Frontal cortex (tissue), 4 donors: ENCODE measurements at places on chromosomes 4 and X.
A peak's percentile ranks its signal among the peaks of the same experiment; 100 is the strongest.

DNA sequence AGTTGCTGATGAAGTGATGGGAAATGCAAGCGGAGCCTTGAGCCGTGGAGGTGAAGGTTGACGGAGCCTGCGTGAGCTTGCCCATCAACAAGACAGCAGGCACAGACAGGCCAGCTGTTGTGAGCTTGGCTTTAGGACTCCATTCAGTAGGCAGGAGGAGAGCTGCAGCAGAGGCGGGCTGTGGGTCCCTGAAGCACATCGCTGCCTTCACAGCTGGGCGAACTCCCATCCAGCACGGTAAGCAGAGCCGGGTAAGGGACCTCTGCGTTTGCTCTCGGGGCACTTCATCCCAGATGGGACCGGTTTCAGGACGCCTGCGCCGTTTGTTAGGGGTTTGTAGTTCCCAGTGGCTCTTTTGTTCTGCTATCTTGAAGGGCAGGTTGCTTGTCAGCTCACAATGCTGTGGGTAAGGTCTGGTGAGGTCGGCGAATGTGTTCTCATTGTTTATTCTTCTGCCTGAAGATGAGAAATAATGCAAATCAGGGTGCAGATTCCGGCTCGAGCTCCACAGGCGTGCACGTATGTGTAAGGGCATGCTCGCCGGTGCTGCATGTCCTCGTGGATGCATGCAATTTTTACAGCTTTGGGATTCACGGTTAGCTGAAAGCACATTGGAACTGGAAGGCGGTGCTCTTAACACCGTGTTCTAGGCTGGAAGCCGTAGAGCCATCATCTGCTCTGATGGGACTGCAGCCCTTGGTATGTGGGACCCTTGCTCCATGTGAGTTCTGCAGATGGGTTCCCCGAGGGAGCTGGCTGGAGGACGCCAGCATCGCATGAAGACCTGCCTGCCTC, 54.6 kb upstream of the CLDN34 start:
- DNase-seq = no peak

DNA sequence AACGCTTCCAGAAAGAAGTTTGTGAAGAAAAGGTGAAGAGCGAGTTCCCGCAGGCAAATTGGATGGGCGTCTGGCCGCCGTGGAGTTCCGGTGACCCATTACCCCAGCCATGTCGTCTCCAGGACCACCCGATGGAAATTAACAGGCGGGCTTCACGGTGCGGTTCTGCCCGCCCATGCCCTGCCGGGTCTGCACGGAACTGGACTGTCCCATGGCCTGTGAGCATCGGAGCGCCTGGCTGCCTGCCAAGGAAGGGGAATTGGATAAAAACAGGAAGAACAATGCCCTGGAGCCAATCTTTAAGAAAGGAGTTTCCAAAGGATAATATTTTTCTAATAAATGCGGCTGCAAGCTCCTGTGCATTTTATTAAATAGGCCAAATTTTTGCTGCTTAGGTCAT, 319.8 kb upstream of the SLC7A11 start:
- no peak for DNase-seq

DNA sequence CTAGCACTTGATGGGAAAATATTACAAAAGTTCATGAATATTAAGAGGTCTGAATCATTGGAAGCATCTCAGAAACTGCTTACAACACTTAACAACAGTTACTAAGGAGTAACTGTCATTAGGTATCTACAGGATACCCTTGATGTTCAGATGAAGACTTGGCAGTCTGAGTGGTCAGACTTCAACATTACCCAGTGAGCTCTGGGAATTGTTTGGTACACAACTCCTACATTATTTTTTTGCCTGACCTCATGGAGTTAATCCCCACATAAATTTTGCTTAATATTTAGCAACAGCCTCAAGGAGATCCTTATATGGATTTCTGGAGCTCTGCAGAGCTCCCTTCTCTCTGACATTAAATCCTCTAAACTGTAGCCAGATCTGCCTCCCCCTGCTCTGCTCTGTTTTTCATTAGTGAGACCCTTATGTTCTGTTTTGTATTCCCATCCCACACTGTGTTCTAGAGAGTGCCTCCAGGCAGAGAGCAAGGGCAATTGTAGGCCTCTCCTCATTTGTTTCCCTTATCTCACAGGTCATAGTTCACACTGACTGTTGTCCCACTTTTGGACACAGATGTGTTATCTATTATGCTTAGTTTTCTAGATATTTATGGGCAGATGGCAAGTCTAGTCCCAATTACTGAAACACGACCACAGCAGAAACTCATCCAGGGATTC, 368.8 kb downstream of the GASK1B start:
- no peak for DNase-seq

GRCh38 chr4:40881851-40882250, 132.1 kb downstream of the NSUN7 start:
- DNase-seq = no peak

DNA sequence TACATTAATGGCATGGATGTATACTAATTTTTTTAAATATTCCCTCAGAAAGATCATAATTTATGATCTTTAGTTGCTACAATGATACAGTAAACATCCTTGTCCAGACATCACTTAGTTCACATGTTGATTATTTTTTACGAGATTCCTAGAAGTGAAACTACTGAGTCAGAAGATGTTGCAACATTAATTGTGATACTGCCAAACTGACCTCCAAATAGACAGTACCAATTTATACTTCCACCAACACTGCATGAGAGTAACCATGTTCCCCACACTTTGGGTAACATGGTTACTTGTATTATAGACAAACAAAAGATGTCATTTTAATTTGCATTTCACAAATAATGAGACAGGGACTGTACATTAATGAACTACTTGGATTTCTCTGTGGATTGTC, 19.6 kb downstream of the RCHY1 start:
- no peak for DNase-seq

DNA sequence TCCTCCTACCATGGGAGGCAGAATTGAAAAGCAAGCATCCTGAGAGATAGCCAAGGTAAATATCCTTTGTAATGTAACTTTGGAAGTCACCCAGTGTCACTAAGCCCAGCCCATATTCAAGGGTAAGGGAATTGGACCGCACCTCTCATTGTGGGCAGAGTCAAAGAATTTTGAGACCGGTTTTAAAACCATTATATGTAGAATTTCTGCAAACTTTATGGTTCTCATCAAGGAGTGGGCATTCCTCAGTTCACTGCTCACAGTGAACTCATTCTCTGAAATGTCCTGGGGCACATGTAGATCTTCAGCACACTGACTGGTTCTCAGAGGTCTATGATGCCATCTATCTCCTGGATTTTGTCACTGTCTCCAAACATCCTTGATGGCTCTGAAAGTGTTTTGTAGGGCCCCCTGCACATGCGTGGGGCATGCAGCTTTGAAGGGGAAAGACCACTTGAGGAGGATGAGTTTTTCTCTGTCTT, 35.3 kb upstream of the CHRNA9 start:
- DNase-seq = no peak

- DNase-seq = no peak
Observed at GRCh38 chr4:6439120-6439762, 33.2 kb downstream of the PPP2R2C start.

DNA sequence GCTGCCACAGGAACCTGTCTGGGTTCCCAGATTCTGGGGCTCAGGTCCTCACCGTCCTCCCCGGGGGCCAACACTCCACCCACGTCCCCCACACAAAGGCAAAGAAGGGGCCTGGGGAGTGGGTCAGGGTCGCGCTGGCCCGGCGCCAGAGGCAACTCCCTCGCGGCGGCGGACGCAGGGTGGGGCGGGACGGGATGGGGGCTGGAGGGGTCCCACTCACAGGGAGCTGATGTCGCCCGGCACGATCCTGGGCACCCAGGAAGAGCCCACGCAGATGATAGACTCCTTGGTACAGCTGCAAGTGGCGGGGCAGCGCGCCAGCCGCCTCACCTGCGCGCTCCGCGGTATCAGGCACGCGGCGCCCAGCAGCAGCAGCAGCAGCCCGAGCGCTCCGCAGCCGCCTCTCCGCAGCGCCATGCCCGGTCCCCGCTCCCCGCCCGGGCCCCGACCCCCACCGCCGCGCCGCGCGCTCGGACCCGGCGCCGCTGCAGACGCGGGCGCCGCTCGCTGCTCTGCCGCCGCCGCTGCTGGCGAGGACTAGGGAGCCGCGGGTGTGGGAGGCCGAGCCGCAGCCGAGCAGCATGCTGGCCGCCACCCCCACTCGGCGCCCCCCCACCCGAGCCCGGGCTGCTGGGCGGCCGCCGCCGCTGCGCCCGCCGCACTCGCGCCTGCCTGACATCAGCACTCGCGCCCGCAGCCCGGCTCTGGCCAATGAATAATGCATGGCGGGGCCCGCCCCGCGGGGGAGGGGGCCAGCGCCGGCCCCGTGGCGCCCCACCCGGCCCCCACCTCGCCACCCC, at the start of gene LGI2:
Gene LGI2 (minus strand): TSS at position 670 of the 800 bp plus-strand sequence. CDS start 253 bp downstream, at position 417.
- DNase-seq = peak; percentile 82

DNA sequence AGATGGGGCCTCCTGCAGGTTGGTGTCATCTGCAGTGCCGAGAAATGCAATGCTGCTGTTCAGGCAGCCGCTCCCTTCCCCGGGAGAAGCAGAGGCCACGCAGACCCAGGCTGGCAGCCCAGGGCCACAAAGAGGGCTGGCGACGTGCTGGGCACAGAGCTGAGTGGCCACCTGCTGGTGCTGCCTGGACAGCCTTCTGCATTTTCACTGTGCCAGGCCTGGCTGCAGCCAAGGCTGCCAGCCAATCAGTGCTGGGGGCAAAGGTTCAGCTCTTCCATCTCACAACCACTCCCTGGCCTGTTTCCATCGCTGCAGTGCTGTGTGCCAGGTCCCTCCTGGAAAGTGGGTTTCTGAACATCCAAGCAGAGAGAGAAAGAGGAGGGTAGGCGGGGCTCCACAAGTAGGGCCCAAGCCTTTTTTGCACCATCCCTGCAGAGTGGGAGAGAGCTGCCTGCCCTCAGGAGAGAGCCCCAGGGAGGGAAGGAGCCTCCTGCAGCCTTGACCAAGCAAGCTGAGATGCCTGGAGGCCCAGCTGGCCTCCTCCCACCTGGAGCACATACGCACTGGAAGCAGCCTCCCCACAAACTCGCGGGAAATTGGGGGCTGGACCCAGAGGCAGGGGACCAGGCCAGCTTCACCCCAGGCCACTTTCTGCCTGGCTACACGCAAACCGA, 20.1 kb downstream of the ADRA2C start:
- DNase-seq = peak; percentile 70

GRCh38 chr4:152556283-152556682, 20.4 kb upstream of the FBXW7 start:
- no peak for DNase-seq

GRCh38 chrX:109283870-109284269, 198.0 kb downstream of the GUCY2F start:
- no peak for DNase-seq

DNA sequence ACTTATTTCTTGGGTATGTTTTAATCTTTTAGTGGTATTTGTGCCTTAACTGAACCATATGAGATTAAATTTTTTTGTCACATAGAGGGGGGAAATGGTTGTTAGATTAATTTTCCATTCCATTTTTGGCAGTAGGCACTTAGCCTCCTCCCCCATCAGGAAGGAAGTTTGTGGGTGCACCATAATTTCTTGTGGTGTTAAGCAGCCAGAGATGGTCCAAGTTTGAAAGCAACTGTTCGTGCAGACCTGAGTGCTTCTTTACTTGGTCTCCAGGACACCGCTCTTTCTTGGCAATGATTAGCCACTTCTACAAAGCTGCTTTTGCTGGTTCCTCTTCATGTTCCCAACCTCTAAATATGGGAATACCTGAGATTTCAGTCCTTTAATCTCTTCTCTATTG, 92.7 kb upstream of the RPL34 start:
- DNase-seq = no peak

DNA sequence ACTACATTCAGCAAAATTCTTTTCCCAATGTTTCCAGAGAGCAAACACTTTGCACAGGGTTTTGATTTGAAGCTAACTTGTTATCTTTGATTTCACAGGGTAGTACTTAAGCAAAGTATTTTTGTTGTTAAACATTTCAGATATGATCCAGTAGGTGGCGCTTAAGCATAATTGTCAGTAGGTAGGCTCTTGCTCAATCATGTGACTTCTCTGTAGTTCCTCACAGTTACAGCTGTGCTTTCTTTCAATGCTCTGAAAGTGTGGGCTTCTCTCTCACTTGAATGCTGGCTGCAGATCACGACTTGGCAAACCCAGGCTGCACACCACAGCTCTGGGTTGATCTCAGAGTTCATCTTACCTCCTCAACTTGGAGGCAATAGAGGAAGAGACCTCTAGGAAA, 1016.5 kb downstream of the SH3BGRL start:
- no peak for DNase-seq

GRCh38 chrX:123731987-123732669, 724 bp downstream of the THOC2 start:
- peak; percentile 10 for DNase-seq

DNA sequence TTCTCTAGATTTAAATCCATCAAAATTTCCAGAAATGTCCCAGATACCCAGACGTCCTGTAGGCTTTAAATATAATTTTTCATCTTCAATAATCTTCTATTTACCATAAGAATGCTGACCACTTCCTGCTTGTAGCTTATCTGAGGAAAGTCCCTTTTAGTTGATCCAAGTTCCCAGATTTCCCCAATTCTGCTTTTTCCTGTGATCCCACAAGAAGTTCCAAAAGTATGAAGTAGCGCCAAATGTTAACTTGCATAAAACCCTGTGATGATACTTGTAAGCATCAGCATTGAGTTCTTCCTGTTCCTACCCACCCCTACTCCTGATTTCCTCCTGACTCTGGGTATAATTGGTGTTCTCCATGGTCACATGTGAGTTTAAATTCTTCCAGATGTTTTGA, 10.6 kb upstream of the TLR8 start:
- DNase-seq = no peak

DNA sequence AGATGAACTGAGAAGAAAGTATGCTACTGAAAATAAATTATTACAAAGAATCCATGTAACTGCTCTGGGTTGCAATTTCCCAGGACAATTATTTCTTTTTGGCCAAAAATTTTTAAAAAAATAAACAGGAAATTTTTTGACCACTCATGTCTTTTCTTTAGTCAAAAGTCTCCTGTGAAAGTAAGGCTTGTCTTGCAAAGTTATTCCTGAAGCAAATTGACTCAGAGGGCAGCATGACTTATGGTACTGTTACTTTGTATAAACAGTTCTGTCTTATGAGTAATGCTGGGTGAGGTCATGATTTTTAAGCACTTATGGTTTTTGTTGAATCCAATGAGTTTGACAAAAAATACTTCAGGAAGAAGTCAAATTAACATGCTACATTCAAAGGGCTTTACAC, 292.8 kb upstream of the ARSJ start:
- no peak for DNase-seq

DNA sequence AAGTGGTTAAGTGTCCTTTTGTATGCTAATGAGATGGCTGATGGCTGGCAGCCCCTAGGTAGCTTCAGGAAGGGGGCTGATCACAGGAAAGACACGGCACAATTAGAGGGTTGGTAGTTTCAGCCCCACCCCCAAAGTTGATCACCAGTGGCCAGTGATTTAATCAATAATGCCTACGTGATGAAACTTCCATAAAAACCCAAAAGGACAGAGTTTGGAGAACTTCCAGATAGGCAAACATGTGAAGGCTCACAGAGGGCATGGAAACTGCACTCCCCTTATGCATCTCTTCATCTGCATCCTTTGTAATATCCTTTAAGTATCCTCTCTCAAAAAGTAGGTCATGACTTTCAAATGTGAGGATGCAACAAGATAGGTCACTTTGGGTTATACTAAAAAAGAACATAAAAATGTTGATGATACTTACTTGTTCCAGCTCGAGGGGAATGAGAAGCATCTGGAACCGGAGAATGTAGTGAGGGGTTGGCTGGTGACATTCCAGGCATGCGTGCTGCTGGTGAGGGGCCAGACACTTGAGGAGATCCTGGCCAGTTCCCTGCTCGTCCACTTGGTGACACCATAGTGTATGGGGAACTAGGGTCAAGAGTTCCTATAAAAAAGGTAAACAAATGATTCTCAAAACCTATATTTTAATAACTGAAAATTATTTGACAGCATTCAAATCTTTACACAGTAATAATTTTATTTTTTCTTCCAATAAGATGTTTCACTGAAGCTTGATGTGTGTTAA, 16.7 kb upstream of the CXorf38 start:
- DNase-seq = no peak

- DNase-seq = no peak
Observed at GRCh38 chrX:14956813-14957582, 83.8 kb downstream of the MOSPD2 start.
